Osteoblast (primary cell): ENCODE measurements at places on chromosomes 4 and X. TPM values are rescaled to one million over a fixed set of nuclear protein-coding genes. Genes with fewer than 3 reads are reported as not detected.

SUPT20HL1 gene
- total RNA-seq: not detected in 2 replicates

CSAG2 gene
- total RNA-seq: not detected in 2 replicates

GPRIN3 gene
- total RNA-seq: under 0.01 and 0.29 TPM in 2 replicates

PAGE1 gene
- total RNA-seq: not detected in 2 replicates

PABPC1L2B gene
- total RNA-seq: not detected in 2 replicates

CSN1S1 gene
- not detected in 2 replicates for total RNA-seq

CT55 gene
- total RNA-seq: not detected in 2 replicates

PASD1 gene
- not detected in 2 replicates for total RNA-seq

- peak overlapping the region; percentile 7 for H3K4me3 ChIP-seq
These were observed 60.2 kb upstream of the CBR4 start for GRCh38 chr4:169070071-169070894.

- H3K36me3 ChIP-seq: no peaks in the 10 kb centered on the region
- peaks cover 6% of the 10 kb centered on the region for H3K27me3 ChIP-seq
- H3K4me3 ChIP-seq: no peak overlapping the region
- H3K27ac ChIP-seq: no peak overlapping the region
- no peak for DNase-seq
These were observed 169.4 kb downstream of the ZNF674 start for GRCh38 chrX:46375831-46376230.

GRCh38 chr4:2902126-2902525 lies 58.5 kb downstream of the ADD1 start:
- no peaks in the 10 kb centered on the region for H3K27me3 ChIP-seq
- DNase-seq: no peak
- no peak overlapping the region for H3K4me3 ChIP-seq
- no peaks in the 10 kb centered on the region for H3K4me1 ChIP-seq
- no peak overlapping the region for H3K27ac ChIP-seq

- H3K4me3 ChIP-seq: no peak overlapping the region
- no peaks in the 10 kb centered on the region for H3K4me1 ChIP-seq
- H3K36me3 ChIP-seq: no peaks in the 10 kb centered on the region
- peaks cover 3% of the 10 kb centered on the region for H3K27me3 ChIP-seq
- H3K27ac ChIP-seq: no peak overlapping the region
- no peak for DNase-seq
These were observed 58.2 kb upstream of the CASK start for GRCh38 chrX:41981481-41982013.

DNA sequence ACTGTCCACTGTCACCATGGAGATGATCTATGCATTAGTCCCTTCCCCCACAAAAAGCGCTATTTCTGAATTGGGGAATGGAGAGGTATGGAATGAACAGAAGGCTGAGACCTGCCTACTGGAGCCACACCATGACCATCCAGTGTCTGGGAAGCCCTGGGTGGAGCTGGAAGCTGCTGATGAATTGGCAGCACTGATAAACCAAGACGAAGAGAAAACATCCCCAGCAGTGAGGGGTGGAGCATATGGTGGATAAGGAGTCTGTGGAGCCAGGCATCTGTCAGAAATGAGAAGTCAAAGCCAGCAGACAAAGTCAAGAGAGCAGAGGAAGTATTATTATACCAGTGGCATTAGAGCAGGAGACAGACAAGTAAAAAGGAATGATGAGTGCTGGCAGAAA lies 13.2 kb downstream of the CC2D2A start:
- no peak overlapping the region for H3K27ac ChIP-seq
- no peak overlapping the region for H3K4me3 ChIP-seq
- no peak for DNase-seq
- H3K36me3 ChIP-seq: peaks cover 23% of the 10 kb centered on the region
- peaks cover 12% of the 10 kb centered on the region for H3K4me1 ChIP-seq
- H3K27me3 ChIP-seq: no peaks in the 10 kb centered on the region

GRCh38 chr4:156290811-156291210 lies 337.1 kb upstream of the CTSO start:
- peaks cover 39% of the 10 kb centered on the region for H3K4me1 ChIP-seq
- H3K36me3 ChIP-seq: no peaks in the 10 kb centered on the region
- no peak for DNase-seq
- H3K27ac ChIP-seq: peak overlapping the region; percentile 83

DNA sequence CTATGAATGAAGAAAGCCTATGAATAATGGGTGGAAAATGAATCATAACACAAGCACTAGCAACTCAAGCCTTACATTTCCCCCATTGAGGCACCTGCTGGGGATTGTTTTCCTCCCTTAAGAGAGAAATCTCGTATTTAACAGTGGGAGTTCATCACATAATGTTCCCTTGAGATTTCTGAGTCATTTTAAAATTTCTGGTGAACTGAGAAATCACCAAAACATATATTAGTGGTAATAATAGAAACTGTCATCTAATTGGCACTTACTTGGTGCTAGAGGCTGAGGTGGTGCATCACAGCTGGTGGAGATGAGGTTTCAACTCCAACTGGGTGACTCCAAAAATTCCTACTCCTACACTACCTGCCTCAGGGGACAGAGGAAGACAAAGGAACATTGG lies 561.3 kb upstream of the LCORL start:
- H3K36me3 ChIP-seq: no peaks in the 10 kb centered on the region
- H3K27ac ChIP-seq: no peak overlapping the region
- H3K4me1 ChIP-seq: no peaks in the 10 kb centered on the region
- no peak overlapping the region for H3K4me3 ChIP-seq
- H3K27me3 ChIP-seq: no peaks in the 10 kb centered on the region

GRCh38 chr4:90799895-90800294 lies 672.7 kb downstream of the CCSER1 start:
- no peaks in the 10 kb centered on the region for H3K36me3 ChIP-seq
- DNase-seq: no peak
- no peak overlapping the region for H3K27ac ChIP-seq
- H3K4me1 ChIP-seq: no peaks in the 10 kb centered on the region
- H3K27me3 ChIP-seq: no peaks in the 10 kb centered on the region

GRCh38 chr4:71923070-71923469 lies 108.7 kb upstream of the NPFFR2 start:
- H3K27ac ChIP-seq: no peak overlapping the region
- H3K36me3 ChIP-seq: no peaks in the 10 kb centered on the region
- no peaks in the 10 kb centered on the region for H3K27me3 ChIP-seq
- no peak overlapping the region for H3K4me3 ChIP-seq
- H3K4me1 ChIP-seq: no peaks in the 10 kb centered on the region

GRCh38 chr4:154015578-154015977 lies 226.7 kb upstream of the SFRP2 start:
- no peaks in the 10 kb centered on the region for H3K27me3 ChIP-seq
- H3K36me3 ChIP-seq: no peaks in the 10 kb centered on the region
- H3K4me3 ChIP-seq: no peak overlapping the region
- no peak for DNase-seq
- H3K4me1 ChIP-seq: no peaks in the 10 kb centered on the region

DNA sequence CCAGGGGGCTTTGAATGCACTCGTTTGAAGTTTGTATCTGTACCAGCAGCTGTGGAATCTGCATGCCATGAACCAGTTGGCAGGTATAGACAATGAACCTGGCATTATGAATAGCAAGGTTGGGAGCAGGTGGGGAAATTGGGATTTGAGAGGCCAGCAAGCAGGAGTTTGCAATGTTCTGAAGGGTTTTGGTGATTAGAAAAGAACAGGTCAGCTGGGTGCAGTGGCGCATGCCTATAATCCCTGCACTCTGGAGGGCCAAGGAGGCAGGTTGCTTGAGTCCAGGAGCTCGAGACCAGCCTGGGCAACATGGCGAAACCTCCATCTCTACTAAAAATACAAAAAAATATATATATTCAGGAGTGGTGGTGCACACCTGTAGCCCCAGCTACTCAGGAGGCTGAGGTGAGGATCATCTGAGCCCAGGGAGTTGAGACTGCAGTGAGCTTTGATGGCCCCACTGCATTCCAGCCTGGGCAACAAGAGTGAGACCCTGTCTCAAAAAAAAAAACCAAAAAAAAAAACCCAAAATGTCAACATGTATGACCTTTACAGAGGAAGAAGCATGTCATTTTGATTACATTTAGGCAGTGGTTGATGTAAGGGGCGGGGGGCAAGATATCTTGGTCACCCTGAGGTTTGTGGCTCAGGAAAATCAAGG lies 63.9 kb downstream of the TSC22D3 start:
- DNase-seq: no peak
- no peak overlapping the region for H3K4me3 ChIP-seq
- H3K4me1 ChIP-seq: peaks cover 16% of the 10 kb centered on the region
- peak overlapping the region; percentile 86 for H3K27ac ChIP-seq
- peaks cover 20% of the 10 kb centered on the region for H3K27me3 ChIP-seq

DNA sequence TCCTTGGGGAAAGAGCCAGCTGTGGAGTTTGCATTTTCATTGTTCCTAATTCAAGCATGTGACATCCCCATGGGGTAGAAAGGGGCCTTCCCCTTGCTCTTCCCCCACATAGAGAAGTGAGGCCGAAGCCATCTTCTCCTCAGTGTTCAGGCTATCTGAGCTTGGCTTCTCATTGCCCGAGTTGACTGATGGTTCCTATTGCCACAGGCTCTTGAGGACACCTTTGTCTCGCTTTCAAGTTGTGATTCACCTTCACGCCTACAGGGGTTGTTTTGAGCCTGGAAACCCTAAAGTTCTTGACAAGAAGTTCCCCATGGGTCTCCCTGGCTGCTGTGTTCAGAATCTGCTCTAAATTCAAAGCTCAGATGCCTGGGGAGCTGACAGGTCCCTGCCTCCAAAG lies 25.0 kb downstream of the CCNQ start:
- H3K27ac ChIP-seq: no peak overlapping the region
- peaks cover 5% of the 10 kb centered on the region for H3K27me3 ChIP-seq
- no peaks in the 10 kb centered on the region for H3K36me3 ChIP-seq
- no peaks in the 10 kb centered on the region for H3K4me1 ChIP-seq
- no peak overlapping the region for H3K4me3 ChIP-seq
- peak; percentile 77 for DNase-seq
